ENCODE measurements at places on chromosomes 2 and 18.

GRCh38 chr2:65545837-65546805 is 113.7 kb upstream of the SPRED2 start:
- no peak for DNase-seq

DNA sequence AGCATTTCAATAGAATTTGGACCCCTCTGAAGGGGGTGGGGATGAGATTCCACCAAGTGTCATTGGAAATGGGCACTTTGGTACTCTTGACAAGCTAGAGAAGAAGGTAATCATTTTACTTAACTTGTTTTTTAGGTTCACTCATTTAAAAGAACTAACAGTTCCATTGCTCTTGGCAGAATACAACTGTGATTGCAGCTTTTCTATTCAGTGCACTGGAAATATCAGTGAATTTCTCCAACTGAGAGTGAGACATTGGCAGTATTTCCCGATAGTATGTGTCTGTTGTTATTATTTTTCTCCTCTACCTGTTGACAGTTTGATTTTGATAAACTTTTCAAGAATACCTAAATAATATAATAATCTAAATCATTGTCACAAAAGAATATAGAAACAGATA is 1356.7 kb upstream of the NXPH2 start:
- DNase-seq: no peak

DNA sequence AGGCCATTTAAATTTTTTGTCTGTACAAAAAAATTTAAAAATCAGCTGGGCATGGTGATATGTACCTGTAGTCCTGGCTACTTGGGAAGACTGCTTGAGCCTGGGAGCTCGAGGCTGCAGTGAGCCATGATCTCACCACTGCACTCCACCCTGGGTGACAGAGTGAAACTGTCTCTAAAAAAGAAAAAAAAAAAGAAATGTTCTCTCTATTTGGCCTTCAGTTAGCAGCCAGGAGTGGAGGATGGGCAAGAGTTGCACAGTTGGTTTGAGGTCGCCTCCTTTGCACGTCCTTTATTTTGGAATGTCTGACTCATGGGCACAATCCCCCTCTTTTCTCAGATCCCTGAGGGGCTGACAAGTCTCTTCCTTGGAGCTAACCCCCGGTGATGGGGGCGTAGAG is 26.3 kb downstream of the ITM2C start:
- DNase-seq: no peak

DNA sequence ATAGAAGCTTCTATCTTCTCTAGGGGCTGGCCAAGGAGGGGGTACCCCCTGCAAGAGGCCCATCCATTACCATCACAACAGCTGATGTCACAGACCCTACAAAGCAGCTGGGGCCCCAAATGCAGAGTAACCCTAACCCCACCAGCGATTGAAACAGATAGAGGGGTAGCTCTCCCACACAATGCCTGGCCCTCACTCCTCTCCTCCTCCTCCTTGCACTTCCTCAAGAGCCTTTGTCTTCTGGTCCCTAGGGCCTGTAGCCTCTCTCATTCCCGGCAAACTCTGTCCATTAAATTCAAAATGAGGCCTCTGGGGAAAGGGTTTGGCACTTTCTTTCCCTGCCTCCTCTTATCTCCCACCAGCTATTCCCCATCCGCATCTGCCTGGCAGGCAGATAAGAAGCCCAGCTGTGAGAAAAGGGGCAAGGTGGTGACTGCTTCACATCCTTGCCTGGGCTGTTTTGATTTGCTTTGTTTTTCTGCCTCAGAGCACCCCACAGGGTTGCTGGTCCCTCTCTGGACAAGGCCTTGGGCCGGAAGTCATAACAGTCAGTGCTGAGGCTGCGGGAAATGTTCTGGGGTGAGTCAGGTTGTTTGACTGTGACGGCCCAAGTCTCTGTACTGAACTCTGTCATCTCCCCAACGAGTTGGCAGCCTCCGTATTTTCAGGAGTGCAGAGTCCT is 26.1 kb upstream of the CYP26B1 start:
- DNase-seq: no peak

GRCh38 chr2:17617516-17617915 is 77.0 kb downstream of the VSNL1 start:
- no peak for DNase-seq

DNA sequence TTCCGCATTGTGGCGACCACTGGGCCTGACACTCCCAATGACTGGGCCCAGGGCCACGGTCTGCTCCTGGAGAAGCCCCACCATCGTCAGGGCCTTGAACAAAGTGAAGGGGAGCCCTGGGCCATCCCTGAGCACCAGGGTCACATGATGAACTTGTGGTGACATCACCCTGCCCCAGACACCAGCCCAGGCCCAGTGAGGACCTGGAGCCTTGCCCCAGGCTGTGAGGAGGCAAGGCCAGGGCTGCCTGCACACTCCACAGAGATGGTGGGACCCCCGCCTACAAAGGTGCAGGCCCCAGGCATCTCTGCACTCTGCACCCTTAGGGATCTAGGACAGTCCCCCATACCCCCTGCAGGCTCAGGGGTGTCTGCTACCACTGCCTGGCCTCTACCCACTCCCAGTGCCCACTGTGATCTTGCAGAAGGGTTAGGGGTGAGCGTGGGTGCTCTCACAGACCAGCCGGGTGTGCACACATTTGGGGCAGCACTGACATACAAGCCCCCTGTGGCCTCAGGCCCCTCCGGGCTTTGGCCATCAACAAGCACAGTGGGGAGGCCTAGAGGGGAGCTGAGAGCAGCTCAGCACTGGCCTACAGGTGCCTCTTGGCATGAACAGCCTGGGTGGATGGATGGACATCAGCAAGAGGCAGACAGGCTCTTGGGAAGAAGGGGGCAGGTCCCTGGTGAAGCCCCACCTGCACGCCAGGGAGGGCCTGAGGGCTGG is 624.0 kb upstream of the LRRTM4 start:
- DNase-seq: no peak

DNA sequence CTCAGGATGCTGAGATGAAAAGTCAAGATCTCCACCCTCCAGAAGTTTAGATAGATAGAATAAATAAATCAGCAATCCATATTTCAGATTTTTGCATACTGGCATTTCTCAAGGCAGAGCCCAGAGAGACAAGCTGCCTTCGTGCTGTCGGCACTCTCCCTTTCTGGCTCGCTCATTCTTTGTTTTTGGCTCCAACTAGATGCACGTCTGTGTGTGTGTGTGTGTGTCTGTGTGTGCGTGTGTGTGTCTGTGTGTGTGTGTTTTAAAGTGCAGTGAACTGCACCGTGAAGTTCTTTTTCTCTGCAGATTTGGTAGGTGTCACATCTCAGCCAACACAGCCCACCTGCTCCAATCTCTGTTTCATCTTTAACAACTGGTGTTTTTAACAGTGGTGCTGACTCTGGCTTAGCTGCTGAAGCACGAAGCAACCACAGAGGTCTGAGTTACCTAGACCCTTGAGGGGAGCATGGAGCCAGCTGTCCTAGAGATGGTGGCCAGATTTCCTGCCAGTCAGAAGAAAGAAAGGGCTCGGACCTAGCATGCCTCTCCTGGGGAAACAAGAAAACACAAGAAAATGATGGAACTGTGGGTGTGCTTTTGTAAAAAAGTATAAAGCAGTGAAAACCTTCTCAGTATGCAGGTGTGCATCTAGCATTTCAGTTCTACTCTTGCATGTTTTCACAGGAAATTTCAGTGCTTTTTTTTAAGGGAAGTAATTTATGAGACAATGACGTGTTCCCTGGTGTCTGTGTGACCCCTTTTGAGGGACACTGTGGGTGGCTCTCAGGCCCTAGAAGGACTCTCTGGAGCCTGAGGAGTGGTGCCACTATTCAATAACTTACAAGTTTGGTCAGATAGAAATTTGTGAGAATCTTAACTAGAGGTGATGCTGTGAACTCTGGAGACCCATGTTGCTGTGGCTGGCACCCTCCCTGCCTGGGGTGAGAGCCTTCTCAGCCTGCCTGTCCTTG is 364.3 kb downstream of the RNF144A start:
- DNase-seq: no peak

GRCh38 chr2:186950694-186951093 is 101.7 kb upstream of the ZSWIM2 start:
- DNase-seq: no peak

DNA sequence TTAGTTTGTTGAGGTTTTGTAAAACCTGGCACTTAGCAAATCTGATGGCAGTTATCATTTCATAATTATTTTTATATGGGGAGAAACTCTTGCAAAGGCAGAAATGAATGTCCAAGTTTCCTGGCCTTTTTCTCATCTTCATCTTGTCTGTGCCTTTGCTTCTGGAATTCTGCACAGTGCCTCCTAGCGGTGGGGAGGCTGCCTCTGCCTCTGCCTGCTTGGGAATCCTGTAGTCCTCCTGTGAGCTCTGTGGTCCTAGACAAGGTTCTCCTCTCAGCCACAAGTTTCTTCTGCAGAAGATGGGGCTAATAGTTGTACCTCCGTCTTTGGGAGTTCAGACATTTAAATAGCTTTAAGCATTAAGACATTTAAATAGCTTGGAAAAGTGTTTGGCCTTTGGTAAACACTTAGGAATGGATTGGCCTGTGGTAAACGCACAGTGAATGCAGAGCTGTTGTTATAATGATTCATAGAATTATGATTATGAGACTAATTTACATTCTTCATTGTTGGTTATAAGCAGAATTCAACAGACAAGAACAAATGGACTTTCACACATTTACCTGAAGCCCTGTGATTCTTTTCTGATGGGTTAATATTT is 101.2 kb downstream of the ZNF236 start:
- no peak for DNase-seq

- DNase-seq: peak; percentile 27
These were observed 1.8 kb downstream of the ZCCHC2 start for GRCh38 chr18:62524440-62525200.

GRCh38 chr18:22032392-22032961 is 136.9 kb upstream of the GATA6 start:
- DNase-seq: no peak

GRCh38 chr2:181814057-181814491 is 77.5 kb upstream of the ITPRID2 start:
- no peak for DNase-seq

- DNase-seq: no peak
These were observed 63.2 kb downstream of the ROCK2 start for GRCh38 chr2:11281186-11281585.

DNA sequence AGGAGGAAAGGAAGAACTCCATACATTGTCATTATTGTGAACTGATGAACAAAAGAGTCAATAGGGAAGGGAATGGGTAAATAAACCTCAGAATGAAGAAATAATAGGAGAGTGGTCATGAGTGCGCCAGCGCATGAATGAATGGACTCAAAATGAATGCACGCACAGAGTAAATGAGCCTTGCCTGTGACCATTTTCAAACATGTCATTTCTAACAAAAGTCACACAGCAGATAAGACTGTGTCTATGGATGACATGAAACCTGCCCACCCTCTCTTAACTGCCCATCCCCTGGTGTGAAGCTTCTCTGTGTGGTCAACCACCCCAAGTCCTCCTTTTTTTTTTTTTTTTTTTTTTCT is 121.1 kb upstream of the TEX51 start:
- no peak for DNase-seq

DNA sequence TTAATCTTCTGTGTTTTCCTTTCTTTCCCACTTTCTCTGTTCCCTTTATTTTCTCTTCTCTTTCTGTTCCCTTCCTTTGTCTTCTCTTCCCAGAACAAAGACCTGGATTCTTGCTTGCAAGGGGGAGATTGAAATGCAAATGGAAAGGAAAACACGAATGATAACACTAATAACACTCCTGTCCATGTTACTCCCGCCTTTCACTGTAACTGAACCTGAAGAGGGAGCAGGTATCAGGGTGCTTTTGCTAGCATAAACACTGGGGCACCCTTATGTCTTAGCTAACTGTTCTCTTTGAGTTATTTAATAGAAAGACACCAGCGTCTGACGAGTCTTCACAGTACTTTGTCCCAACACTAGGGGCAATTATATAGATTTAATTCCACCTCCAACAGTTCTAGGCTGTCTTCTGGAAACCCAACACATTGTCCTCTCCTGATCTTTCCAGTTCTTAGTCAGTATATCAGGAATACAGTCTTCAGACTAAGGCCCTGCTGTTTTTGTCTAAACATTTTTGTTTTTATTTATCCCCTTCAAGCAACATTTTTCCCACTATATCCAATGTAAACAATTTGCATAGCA is 99.2 kb downstream of the PTPRM start:
- no peak for DNase-seq

- DNase-seq: no peak
These were observed 387.3 kb downstream of the CLIP4 start for GRCh38 chr2:29502460-29502911.

GRCh38 chr18:53426666-53427184 is 797.7 kb downstream of the MBD2 start:
- no peak for DNase-seq

DNA sequence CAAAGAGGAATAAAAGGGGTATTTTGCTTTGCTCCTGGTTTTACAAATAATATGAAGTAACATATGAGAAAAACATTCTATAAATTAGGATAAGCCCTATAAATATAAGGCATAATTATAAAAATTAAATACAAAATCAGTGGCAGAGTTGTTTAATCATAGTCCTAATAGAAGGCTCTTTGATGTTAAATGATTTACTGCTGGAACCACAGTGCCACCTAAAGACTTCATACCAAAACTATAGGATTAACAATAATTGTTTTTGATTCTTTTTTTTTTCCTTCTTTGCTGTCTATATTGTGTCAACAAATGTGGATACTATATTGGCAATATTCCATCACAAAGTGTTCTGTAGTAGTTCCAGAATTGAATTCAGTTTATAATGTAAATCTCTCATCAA is 837.7 kb upstream of the SLC39A10 start:
- no peak for DNase-seq

GRCh38 chr2:233845301-233846060 is 8.9 kb downstream of the HJURP start:
- no peak for DNase-seq

- no peak for DNase-seq
These were observed 75.6 kb downstream of the ICOS start for GRCh38 chr2:204012072-204012653.

DNA sequence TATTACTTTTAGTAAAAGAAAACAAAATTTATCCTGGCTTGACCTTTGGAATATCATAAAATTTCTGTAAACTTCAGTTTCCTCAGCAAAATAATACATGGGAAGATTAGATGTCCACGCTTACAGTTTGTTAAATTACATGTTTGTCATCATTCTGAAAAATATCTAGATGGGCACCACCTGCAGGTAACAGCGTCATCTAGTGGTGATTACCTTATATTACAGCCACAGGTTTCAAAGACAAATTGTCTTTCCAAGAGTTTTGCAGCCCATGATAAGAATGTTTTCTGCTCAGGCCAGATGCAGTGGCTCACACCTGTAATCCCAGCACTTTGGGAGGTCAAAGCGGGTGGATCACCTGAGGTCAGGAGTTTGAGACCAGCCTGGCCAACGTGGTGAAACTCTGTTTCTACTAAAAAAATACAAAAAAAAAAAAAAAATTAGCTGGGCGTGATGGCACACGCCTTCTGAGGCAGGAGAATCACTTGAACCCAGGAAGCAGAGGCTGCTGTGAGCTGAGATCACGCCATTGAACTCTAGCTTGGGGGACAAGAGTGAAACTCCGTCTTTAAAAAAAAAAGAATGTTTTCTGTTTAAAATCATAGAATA is 96.3 kb upstream of the RASGRP3 start:
- DNase-seq: no peak

GRCh38 chr2:70956141-70956540 is 20.4 kb downstream of the ATP6V1B1 start:
- DNase-seq: no peak

Data from stimulated activated CD8-positive, alpha-beta memory T cell treated with anti-CD3 and anti-CD28 coated beads, Interleukin-12 subunit alpha, Interleukin-12 subunit beta, amount 100 ng/mL, for 1 hour (primary cell).